ENCODE measurements at places on chromosomes 5 and 9. TPM values are rescaled to one million over a fixed set of nuclear protein-coding genes. Genes with fewer than 3 reads are reported as not detected.

GRCh38 chr5:116681334-116682013 is 106.9 kb upstream of the SEMA6A start:
- H3K4me3 ChIP-seq = no peak overlapping the region
- H3K36me3 ChIP-seq = no peaks in the 10 kb centered on the region
- DNase-seq = no peak
- H3K4me1 ChIP-seq = no peaks in the 10 kb centered on the region
- H3K27ac ChIP-seq = no peak overlapping the region
- H3K27me3 ChIP-seq = no peaks in the 10 kb centered on the region

- H3K27me3 ChIP-seq = no peaks in the 10 kb centered on the region
- no peak overlapping the region for H3K4me3 ChIP-seq
- H3K36me3 ChIP-seq = no peaks in the 10 kb centered on the region
- no peaks in the 10 kb centered on the region for H3K4me1 ChIP-seq
Observed at GRCh38 chr5:23648656-23649055, 141.2 kb downstream of the PRDM9 start.

- peaks cover 5% of the 10 kb centered on the region for H3K4me1 ChIP-seq
- H3K36me3 ChIP-seq = no peaks in the 10 kb centered on the region
- H3K27me3 ChIP-seq = no peaks in the 10 kb centered on the region
- H3K27ac ChIP-seq = no peak overlapping the region
Observed at GRCh38 chr9:132986640-132987620, 8.4 kb downstream of the GFI1B start.

DNA sequence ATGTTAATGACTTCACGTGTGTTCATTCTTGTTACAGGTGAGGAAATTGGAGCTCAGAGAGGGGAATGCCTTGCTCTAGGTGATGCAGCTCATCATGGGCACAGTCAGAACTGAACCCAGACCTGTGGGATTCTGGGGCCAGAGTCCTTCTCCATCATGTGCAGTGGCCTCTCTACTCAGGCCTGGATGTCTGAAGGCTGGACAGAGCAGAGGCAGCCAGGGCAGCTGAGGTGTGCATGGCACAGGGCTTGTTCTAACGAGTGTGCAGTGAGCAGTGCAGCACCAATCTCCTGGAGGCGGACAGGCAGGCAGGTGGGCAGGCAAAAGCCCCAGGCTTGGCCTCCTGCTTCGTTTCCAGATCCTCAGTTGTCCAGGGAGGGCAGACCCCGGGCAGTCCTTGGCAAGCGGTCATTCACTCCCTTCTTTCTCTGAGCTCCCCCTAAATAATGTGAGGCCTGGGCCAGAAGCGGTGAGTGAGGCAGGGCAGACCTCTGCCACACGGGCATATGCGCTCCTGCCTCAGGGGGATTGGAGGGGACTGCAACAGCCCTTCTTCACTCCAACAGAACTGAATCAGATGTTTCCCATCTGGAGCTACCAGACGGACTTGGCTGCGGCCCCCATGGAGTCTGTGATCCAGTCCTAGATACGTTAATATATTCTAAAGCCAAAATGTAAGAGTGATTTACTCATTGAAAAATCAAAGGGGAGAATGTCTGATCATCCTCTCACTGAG is 68.7 kb upstream of the FSTL4 start:
- no peak overlapping the region for H3K27ac ChIP-seq
- H3K27me3 ChIP-seq = peaks cover 2% of the 10 kb centered on the region

DNA sequence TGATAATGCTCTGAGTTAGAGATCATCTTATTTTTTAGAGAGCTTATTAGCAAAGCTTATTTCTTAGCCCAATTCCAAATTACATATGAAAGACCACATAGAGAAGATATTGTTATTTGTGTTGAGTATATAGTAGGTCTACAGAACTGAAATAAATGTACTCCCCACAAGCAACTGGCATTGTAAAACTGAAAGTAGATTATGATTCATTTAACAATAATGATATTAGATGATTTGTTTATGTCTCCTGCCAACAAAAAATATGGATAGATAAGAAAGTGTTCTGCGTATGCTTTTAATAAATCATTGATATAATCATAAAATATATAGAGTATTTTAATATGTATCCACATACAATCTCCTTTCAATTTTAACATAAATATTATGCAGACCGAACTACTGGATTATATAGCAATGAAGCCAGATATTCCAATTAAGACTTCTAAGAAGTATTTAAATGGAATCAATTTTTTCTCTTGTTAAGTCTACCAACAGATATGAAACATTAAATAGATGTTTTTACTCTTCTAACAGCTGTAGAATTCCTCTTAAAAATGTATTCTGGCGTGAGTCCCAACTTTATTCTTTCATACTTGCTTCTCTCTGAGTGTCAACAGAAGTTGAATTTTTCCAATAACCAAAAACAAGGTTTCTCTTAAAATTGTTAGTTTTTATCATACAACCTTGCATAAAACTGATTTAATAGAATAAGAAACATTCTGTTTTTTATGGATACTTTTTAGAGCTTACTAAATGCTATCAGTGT is 15.6 kb upstream of the DAB2 start:
- no peak for DNase-seq
- H3K27ac ChIP-seq = no peak overlapping the region
- H3K4me3 ChIP-seq = no peak overlapping the region

DNA sequence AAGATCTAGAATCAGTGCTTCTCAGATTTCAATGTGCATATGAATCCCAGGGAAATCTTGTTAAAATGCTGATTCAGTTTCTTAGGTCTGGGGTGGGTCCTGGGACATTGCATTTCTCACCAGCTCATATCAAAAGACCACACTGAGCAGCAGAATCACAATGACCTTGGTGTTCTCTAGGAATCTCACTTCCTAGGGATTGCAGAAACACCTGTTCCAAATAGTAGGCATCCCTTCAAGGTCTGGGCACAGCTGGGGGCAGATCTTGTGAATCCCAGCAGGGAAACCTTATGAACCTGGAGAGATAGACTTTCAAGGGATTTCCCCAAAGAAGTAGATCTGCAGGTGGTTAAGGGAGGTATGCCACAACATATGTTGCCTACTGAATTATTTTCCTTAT is 8.9 kb upstream of the GARNL3 start:
- H3K4me3 ChIP-seq = no peak overlapping the region
- no peak for DNase-seq
- H3K27ac ChIP-seq = no peak overlapping the region
- H3K36me3 ChIP-seq = no peaks in the 10 kb centered on the region
- H3K27me3 ChIP-seq = no peaks in the 10 kb centered on the region

- no peak overlapping the region for H3K27ac ChIP-seq
- H3K36me3 ChIP-seq = no peaks in the 10 kb centered on the region
- no peaks in the 10 kb centered on the region for H3K4me1 ChIP-seq
- DNase-seq = no peak
- H3K27me3 ChIP-seq = no peaks in the 10 kb centered on the region
- H3K4me3 ChIP-seq = no peak overlapping the region
Observed at GRCh38 chr9:91071184-91071990, 269.8 kb downstream of the SYK start.

GRCh38 chr5:169325273-169325672 is 24.3 kb upstream of the SLIT3 start:
- H3K4me1 ChIP-seq = no peaks in the 10 kb centered on the region
- no peaks in the 10 kb centered on the region for H3K27me3 ChIP-seq
- no peak overlapping the region for H3K4me3 ChIP-seq
- no peaks in the 10 kb centered on the region for H3K36me3 ChIP-seq
- H3K27ac ChIP-seq = no peak overlapping the region

GRCh38 chr5:163624431-163624830 is 119.0 kb downstream of the MAT2B start:
- no peak overlapping the region for H3K4me3 ChIP-seq
- H3K27ac ChIP-seq = no peak overlapping the region
- no peaks in the 10 kb centered on the region for H3K4me1 ChIP-seq
- no peak for DNase-seq
- H3K27me3 ChIP-seq = no peaks in the 10 kb centered on the region
- no peaks in the 10 kb centered on the region for H3K36me3 ChIP-seq

DNA sequence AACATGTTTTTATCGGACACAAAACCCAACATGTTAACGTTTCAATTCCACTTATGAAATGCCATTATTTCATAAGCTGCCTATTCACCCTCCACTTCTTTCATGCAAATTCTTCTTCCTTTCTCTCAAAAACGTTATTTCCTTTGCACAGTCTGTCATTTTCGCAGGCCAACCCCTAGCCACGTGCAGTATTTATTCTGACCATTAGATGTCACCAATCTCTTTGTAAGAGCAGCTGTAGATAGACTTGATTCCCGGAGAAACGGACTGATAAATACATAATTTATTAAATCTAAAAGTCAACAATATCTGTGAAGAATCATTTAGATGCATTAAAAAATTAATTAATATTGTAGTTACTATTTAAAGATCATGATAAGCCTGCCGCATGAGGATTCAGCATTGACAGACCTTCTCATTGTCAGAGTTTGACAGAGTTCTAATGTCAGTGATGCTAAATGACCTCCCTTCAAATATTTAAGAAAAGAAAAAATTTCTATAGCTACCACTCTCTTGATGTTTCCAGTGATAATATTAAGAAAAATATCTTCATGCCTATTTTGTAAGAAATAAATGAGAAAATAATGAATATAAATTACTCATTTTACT is 933.6 kb downstream of the CDH12 start:
- no peaks in the 10 kb centered on the region for H3K27me3 ChIP-seq
- no peaks in the 10 kb centered on the region for H3K4me1 ChIP-seq
- H3K4me3 ChIP-seq = no peak overlapping the region
- DNase-seq = no peak
- H3K36me3 ChIP-seq = no peaks in the 10 kb centered on the region

DNA sequence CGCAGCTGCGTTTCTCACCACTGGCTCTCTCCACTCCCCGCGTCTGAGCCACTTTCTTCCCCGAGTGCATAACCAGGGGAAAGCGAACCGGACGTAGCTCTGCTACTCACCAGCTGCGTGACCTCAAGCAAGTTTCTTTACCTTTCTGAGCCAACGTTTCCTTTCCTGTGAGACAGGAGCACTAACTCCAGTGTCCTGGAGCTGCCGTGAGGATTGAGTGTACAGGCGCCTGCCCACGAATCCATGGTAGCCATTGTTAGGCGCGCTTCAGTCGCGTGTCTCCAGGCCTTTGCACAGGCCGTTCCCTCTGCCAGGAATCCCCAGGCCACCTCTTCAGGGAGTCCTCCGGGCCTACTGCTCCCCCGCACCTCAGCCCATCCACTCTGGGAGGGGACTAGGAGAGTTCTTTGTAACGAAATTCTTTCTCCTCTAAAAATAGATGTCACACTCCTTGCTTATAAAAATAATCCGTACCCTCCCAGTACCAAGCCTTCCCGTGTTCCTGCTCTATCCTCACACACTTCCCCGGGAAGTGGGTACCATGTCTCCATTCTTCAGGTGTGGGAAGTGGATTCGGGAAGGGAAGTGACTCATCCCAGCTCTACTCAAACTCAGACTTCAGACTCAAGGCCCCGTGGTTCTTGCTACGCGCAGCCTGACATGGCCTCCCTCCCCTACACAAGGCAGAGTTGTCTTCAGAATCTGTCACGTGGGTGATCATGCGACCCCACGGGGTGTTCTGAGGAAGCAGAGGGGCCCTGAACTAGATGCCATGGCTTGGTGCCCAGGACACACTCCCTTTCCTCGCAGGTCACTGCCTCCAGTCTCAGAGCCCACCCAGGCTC is 16.1 kb upstream of the CRB2 start:
- H3K4me1 ChIP-seq = peaks cover 10% of the 10 kb centered on the region
- H3K27ac ChIP-seq = peak overlapping the region; percentile 62
- H3K36me3 ChIP-seq = no peaks in the 10 kb centered on the region
- peak overlapping the region; percentile 54 for H3K4me3 ChIP-seq

- H3K4me1 ChIP-seq = no peaks in the 10 kb centered on the region
- H3K36me3 ChIP-seq = no peaks in the 10 kb centered on the region
- H3K27me3 ChIP-seq = no peaks in the 10 kb centered on the region
- H3K27ac ChIP-seq = peak overlapping the region; percentile 21
- DNase-seq = no peak
- no peak overlapping the region for H3K4me3 ChIP-seq
Observed at GRCh38 chr9:304106-304505, 89.4 kb downstream of the DOCK8 start.

DNA sequence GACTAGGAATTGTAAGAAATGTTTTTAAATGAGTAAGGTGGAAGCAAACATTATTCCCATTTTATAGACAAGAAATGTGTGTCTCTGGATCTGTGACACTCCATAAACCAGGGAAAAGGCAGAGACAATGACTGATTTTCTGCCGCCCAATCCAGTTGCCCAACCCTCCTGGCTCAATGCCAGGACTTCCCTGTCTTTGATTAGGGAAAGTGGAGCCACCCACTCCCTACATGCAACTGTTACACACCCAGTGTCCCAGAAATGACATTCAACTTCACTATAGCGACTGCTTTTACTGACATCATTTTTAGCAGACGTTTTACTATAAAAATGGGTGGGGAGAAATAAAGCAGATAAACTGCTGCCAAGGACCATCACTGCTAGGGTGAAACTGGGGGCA is 79.7 kb downstream of the THBS4 start:
- no peaks in the 10 kb centered on the region for H3K27me3 ChIP-seq
- H3K4me1 ChIP-seq = peaks cover 3% of the 10 kb centered on the region
- H3K4me3 ChIP-seq = no peak overlapping the region
- peaks cover 2% of the 10 kb centered on the region for H3K36me3 ChIP-seq
- no peak overlapping the region for H3K27ac ChIP-seq

DNA sequence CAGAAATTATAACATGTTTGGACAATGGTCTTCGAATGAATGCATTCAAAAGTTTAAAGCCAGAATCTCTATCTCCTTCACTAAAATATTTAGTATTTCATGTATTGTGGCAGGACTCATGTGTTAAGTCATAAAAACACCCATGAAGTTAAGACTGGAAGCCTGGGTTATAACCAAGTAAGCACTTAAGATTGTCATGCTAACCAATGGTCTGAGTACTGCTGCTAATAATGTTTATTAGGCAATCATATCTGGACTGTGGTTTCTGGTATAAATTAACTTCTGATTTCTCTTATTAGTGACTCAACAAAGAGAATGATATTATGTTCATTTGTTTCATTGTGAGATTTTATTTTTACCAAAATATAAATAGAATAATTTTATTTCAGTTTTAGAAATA is 297.9 kb upstream of the EDIL3 start:
- H3K4me1 ChIP-seq = no peaks in the 10 kb centered on the region
- no peak overlapping the region for H3K27ac ChIP-seq
- no peak overlapping the region for H3K4me3 ChIP-seq
- no peak for DNase-seq
- no peaks in the 10 kb centered on the region for H3K36me3 ChIP-seq

DNA sequence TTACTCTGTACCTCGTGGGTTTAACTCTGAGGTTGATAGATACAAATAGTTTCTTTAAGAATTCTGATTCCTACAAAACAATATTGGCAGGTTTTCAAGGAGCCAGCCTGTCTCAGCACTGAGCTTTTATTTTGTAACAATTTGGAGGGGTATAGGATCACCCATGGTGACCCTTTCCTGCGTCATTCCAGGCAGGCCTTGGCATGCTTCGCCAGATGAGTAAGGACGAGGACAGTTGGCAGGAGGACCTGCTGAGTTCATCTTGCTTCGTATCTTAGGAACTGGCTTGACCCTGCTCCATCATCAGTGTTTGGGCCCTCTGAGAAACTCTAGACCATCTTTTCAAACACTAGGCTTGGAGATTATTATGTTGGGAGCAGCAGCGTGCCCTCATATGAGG is 17.9 kb downstream of the ZNF462 start:
- no peak for DNase-seq
- no peaks in the 10 kb centered on the region for H3K4me1 ChIP-seq
- H3K36me3 ChIP-seq = no peaks in the 10 kb centered on the region
- no peak overlapping the region for H3K27ac ChIP-seq
- H3K4me3 ChIP-seq = no peak overlapping the region
- no peaks in the 10 kb centered on the region for H3K27me3 ChIP-seq

Gene SOHLH1
- total RNA-seq = not detected

Gene LHX6
- total RNA-seq = not detected
